ENCODE measurements at places on chromosomes 5 and 9. TPM values are rescaled to one million over a fixed set of nuclear protein-coding genes. Genes with fewer than 3 reads are reported as not detected.

The PTGS1 gene
- total RNA-seq: under 0.01 TPM

The ADAMTS16 gene
- not detected for total RNA-seq

The OR1Q1 gene
- total RNA-seq: not detected

The SLC25A25 gene
- total RNA-seq: 20.1 TPM

The TERT gene
- not detected for total RNA-seq

The LCN15 gene
- not detected for total RNA-seq

The MYOT gene
- total RNA-seq: not detected

The ADAMTS2 gene
- 4.7 TPM for total RNA-seq

The CD72 gene
- total RNA-seq: not detected

The TMEM267 gene
- 8.1 TPM for total RNA-seq

The GRM6 gene
- total RNA-seq: not detected

The SPATA24 gene
- 10.1 TPM for total RNA-seq

The AJM1 gene
- total RNA-seq: 0.61 TPM

The TUSC1 gene
- 19.2 TPM for total RNA-seq

The SLC23A1 gene
- not detected for total RNA-seq

The CDH9 gene
- total RNA-seq: not detected

The C9 gene
- total RNA-seq: not detected

The MYMK gene
- total RNA-seq: not detected

The ADRA1B gene
- not detected for total RNA-seq

The FAM219A gene
- total RNA-seq: 10.3 TPM

The SLC34A1 gene
- total RNA-seq: not detected

The INSL4 gene
- not detected for total RNA-seq

The CCNO gene
- not detected for total RNA-seq

The ADAMTS12 gene
- 0.46 TPM for total RNA-seq

The RIMOC1 gene
- 19.3 TPM for total RNA-seq

The CSNK1A1 gene
- total RNA-seq: 522 TPM

The MELK gene
- 28.3 TPM for total RNA-seq
